ENCODE measurements at places on chromosomes 12 and 14. TPM values are rescaled to one million over a fixed set of nuclear protein-coding genes. Genes with fewer than 3 reads are reported as not detected.

Gene SHMT2
- total RNA-seq: 53.2 TPM

- DNase-seq: no peak
These were observed 78.5 kb downstream of the PPFIBP1 start for GRCh38 chr12:27602516-27602915.

DNA sequence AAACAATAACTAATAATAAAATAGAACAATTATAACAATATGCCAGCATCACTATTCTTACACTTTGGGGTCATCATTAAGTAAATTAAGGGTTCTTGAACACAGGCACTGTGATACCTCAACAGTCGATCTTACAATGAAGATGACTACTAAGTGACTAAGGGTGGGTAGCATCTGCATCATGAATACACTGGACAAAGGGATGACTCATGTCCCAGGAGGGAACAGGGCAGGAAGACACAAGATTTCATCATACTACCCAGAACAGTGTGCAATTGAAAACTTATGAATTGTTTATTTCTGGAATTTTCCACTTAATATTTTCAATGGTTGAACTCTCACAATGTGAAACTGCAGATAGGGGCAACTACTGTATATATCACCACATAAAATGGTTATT, 19.7 kb downstream of the TSPAN19 start:
- no peak for DNase-seq

GRCh38 chr12:27207615-27208413, 36.3 kb upstream of the STK38L start:
- no peak for DNase-seq
